Psoas muscle (tissue), 8 donors: ENCODE measurements at places on chromosomes 5 and 9. TPM values are rescaled to one million over a fixed set of nuclear protein-coding genes. Genes with fewer than 3 reads are reported as not detected.

The FAM81B gene
- not detected for polyA plus RNA-seq

The TRIM14 gene
- 0.70 TPM for polyA plus RNA-seq

The EDIL3 gene
- polyA plus RNA-seq: 0.14 TPM

The PROB1 gene
- 15.2 TPM for polyA plus RNA-seq

The CA9 gene
- polyA plus RNA-seq: 0.05 TPM

The TSLP gene
- 1.6 TPM for polyA plus RNA-seq

The HRCT1 gene
- 0.59 TPM for polyA plus RNA-seq

The IER5L gene
- polyA plus RNA-seq: 8.3 TPM

The PRRT1B gene
- not detected for polyA plus RNA-seq

The IFNA2 gene
- not detected for polyA plus RNA-seq

The PIP5KL1 gene
- 0.05 TPM for polyA plus RNA-seq

The OR2V2 gene
- not detected for polyA plus RNA-seq

The IRX1 gene
- polyA plus RNA-seq: not detected

The NIPAL4 gene
- polyA plus RNA-seq: 0.03 TPM

The FABP6 gene
- not detected for polyA plus RNA-seq

The WDR31 gene
- polyA plus RNA-seq: 0.66 TPM

The ACOT12 gene
- not detected for polyA plus RNA-seq

The ECM2 gene
- polyA plus RNA-seq: 1.4 TPM

The ADAMTS19 gene
- 0.01 TPM for polyA plus RNA-seq

The ADAMTS13 gene
- 0.73 TPM for polyA plus RNA-seq

The N4BP3 gene
- polyA plus RNA-seq: 2.2 TPM

The CCDC152 gene
- 0.60 TPM for polyA plus RNA-seq

The ACTBL2 gene
- not detected for polyA plus RNA-seq

The BTNL9 gene
- polyA plus RNA-seq: 20.0 TPM

The PCDHB3 gene
- 0.18 TPM for polyA plus RNA-seq

The NR6A1 gene
- polyA plus RNA-seq: 0.32 TPM

The LRRC19 gene
- 0.01 TPM for polyA plus RNA-seq

The PCDHGA8 gene
- polyA plus RNA-seq: 0.04 TPM

The FCHSD1 gene
- 1.4 TPM for polyA plus RNA-seq

The SSBP2 gene
- 22.5 TPM for polyA plus RNA-seq

The SLC34A3 gene
- not detected for polyA plus RNA-seq

The SPINK13 gene
- polyA plus RNA-seq: not detected

The GRM6 gene
- not detected for polyA plus RNA-seq

The WHRN gene
- polyA plus RNA-seq: 0.31 TPM

The CDH9 gene
- polyA plus RNA-seq: not detected

The APBA1 gene
- polyA plus RNA-seq: 0.42 TPM

The NUP188 gene
- 9.8 TPM for polyA plus RNA-seq

The AGTPBP1 gene
- polyA plus RNA-seq: 3.9 TPM

The ESM1 gene
- polyA plus RNA-seq: 0.01 TPM

The PCDHB5 gene
- 0.27 TPM for polyA plus RNA-seq

The TAL2 gene
- polyA plus RNA-seq: 0.90 TPM
